ENCODE measurements at places on chromosomes 7 and 10.

GRCh38 chr10:42519761-42520460 lies 118.5 kb downstream of the ZNF33B start:
- H3K4me3 ChIP-seq = no peak overlapping the region
- H3K4me1 ChIP-seq = no peaks in the 10 kb centered on the region
- no peak overlapping the region for H3K27ac ChIP-seq
- peaks cover 2% of the 10 kb centered on the region for H3K36me3 ChIP-seq

- no peak overlapping the region for H3K27ac ChIP-seq
- H3K27me3 ChIP-seq = no peaks in the 10 kb centered on the region
- DNase-seq = no peak
- H3K4me3 ChIP-seq = no peak overlapping the region
Observed at GRCh38 chr7:556291-556826, 36.7 kb upstream of the PDGFA start.

GRCh38 chr7:125119559-125120115 lies 190.0 kb upstream of the POT1 start:
- H3K36me3 ChIP-seq = no peaks in the 10 kb centered on the region
- H3K4me3 ChIP-seq = no peak overlapping the region
- no peak for DNase-seq
- no peaks in the 10 kb centered on the region for H3K4me1 ChIP-seq
- no peaks in the 10 kb centered on the region for H3K27me3 ChIP-seq
- H3K27ac ChIP-seq = no peak overlapping the region

DNA sequence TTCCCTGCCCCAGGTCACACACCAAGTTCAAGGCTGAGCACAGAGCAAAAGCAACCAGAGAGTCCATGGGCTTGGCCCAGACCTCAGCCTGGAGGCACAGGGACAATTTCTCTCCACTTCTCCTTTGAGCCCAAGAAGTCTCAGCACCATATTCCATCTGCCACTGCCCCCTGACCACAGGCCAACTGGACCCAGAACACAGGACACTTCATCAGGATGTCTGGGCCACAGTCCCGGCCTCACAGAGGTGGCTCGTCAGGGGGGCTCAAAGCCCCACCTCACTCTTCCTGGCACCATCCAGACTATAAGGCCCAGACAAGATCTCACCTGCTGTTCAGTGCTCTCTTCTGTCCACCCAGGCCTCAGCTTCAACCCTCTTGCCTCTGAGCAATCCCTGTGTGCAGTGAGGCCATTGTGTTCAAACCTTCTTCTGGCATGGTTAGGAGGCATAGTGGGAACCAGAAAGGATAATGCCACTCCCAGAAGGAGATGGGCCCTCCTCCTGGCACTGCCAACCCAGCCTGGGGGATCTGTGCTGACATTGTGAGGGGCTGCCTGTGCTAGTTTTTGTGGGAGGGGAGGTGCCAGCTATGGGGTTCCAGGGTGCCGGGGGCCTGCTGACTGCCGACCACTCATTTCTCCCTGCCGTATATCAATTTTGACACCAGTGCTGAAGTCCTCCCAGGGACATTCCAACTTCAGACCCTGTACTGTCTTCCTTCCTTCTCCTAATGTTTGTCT lies 49.7 kb upstream of the ANTXRL start:
- H3K4me1 ChIP-seq = no peaks in the 10 kb centered on the region
- no peak overlapping the region for H3K4me3 ChIP-seq
- H3K36me3 ChIP-seq = no peaks in the 10 kb centered on the region
- DNase-seq = no peak
- H3K27me3 ChIP-seq = no peaks in the 10 kb centered on the region

- no peak overlapping the region for H3K4me3 ChIP-seq
- H3K27me3 ChIP-seq = no peaks in the 10 kb centered on the region
- H3K4me1 ChIP-seq = no peaks in the 10 kb centered on the region
- H3K36me3 ChIP-seq = no peaks in the 10 kb centered on the region
- DNase-seq = no peak
- no peak overlapping the region for H3K27ac ChIP-seq
Observed at GRCh38 chr10:129864601-129865126, 99.4 kb downstream of the EBF3 start.

DNA sequence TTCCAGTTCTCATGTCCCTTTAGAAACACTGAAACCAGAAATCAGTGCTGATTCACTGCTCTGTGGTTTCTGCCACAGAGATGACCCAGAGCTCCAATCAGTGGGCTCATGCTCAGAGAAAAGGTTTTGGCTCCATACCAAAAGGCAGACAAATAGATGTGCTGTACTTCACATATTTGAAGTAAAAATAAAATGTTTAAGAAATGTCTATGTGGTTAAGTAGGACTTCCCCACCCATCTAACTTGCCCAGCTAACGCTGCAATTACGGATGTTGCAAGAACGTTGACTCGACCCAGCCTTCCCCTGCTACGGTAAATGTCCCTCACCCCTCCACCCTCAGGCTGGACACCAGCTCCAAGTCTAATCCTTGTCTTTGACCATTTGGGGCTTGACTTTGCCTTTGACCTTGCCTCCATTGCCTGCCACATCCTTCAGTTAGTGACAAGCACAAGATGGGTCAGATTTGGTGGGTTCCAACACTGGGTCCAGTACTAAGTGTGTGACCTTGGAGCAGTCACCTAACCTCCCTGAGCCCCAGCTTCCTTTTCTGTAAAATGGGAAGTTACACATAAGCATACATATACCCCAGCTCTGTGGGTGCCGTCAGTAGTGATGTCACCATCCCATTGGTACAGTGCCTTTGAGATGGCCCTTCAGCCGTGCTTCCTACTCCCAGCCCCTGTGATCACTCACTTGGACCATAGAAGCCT lies 95.8 kb downstream of the CHST15 start:
- H3K36me3 ChIP-seq = no peaks in the 10 kb centered on the region
- H3K4me3 ChIP-seq = no peak overlapping the region
- H3K27me3 ChIP-seq = peaks cover 3% of the 10 kb centered on the region
- peaks cover 3% of the 10 kb centered on the region for H3K4me1 ChIP-seq

- H3K36me3 ChIP-seq = no peaks in the 10 kb centered on the region
- H3K4me1 ChIP-seq = no peaks in the 10 kb centered on the region
- no peaks in the 10 kb centered on the region for H3K27me3 ChIP-seq
- no peak overlapping the region for H3K27ac ChIP-seq
Observed at GRCh38 chr10:52703898-52704297, 68.7 kb downstream of the MBL2 start.
